ENCODE measurements at places on chromosomes 16 and 17.

- DNase-seq = no peak
These were observed 240.0 kb downstream of the C16orf95 start for GRCh38 chr16:87076950-87077749.

DNA sequence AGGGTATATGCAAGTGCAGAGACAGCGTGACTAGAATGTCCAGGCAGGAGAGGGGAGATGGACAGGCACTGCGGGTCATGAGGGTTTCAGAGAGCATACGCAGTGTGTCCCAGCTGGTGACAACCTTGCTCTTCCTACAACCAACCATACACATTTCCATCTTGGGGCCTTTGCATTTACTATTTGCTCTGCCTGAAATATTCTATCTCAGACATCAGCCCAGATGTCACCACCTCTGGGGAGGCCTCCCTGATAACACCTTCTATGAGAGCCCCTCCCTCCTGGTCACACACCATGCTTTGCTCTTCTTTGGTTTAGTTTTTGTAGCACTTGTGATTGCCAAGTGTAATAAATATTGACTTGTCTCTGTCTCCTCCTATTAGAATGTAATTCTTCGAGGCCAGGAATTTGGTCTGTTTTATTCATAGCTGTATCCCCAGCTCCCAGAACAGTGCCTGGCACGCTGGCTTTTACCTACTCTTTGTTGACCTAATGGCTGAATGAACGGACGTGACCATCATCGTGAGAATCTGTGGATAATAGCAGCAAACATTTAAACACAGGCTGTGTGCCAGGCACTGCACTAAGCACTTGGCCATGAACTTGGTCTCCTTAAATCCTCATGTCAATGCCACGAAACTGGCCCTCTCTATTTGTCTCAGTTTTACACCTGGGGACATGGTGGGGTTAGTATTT, 51.9 kb downstream of the PLCG2 start:
- DNase-seq = no peak

- no peak for DNase-seq
These were observed 92.2 kb downstream of the IRX3 start for GRCh38 chr16:54194334-54194743.

DNA sequence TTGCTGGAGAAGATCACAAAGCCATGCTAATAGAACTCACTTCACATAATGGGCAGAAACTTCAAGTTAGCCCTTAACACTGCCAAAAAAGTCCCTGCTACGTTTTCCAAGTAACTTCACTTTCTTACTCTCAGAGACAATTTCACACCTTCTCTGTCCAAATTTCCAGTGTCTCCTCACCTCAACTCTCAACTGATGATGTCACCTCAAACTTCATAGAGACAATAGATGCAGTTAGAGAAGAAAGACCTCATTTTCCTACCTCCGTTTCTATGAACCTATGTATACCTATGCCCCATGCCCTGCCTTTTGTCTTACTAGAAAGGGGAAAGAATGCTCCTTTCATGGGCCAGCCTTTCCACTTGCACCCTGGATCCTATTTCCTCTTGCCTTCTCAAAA, 14.2 kb upstream of the EFCAB3 start:
- DNase-seq = no peak

DNA sequence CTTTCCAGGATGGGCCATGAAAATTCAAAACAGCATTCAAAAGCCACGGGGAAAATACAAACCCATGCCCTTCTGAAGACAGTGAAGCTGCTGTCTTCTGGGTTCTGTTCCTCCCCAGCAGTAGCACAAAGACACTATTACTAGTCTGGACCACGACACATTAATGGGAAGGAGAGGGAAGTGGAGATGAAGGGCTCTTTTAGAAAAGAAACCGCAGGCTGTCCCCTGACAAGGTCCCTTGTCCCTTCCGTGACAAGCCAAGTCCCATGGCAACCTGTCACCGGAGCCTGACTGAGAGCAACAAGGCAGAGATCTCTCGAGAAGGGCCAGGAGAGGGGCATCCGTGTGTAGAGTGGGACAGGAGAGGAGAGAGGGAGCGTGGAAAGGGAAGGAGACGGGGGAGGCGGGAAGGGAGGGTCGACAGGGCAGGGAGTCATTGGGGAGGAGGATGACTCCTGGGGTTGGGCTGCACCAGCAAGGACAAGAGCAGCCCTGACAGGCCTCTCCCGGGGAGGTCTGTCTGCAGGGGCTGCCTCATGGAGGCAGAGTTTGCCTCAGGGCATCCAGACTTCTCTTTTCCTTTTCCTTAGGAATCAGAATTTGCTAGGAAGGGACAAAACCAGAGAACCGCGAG, 436.2 kb downstream of the SLC39A11 start:
- no peak for DNase-seq
